ENCODE measurements at places on chromosomes 1 and 21.

- DNase-seq: no peak
Measured at GRCh38 chr21:45385549-45386050, 19.4 kb upstream of the COL18A1 start.

GRCh38 chr1:178048883-178049282 lies 45.0 kb upstream of the RASAL2 start:
- no peak for DNase-seq

DNA sequence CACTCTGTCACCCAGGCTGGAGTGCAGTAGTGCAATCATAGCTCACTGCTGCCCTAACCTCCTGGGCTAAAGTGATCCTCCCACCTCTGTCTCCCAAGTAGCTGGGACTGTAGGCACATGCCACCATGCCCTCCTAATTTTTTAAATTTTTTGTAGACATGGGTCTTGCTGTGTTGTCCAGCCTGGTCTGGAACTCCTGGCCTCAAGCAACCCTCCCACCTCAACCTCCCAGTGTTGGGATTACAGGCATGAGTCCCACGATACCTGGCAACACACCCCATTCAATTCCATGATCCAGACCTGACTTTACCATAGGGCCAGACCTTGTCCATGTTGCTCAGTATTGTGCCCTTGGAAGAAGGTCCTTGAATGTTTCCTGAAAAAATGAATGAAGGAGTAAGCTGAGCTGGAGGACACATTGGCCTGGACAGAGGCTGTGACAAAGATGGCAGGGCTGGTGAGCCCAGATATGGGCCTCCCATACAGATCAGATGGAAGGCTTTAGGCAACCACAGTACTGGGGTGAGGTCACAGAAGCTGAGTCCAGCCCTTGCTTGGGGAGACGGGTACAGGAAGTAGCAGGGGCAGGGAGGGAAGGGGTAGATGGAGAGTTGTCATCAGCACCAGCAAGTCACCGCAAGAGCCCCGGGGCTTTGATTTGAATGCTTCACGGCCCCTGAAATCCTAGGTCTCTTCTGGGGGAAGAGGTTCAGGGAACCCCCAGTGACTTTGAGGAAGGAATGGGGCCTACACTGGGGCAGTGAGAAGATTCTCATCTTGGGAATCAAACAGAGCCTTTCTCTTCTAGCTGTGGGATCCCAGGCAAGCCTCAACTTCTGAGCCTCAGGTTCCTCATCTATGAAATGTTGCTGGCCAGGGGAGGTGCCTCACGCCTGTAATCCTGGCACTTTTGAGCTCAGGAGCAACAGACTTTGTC lies 40.1 kb upstream of the DMBX1 start:
- DNase-seq: no peak

DNA sequence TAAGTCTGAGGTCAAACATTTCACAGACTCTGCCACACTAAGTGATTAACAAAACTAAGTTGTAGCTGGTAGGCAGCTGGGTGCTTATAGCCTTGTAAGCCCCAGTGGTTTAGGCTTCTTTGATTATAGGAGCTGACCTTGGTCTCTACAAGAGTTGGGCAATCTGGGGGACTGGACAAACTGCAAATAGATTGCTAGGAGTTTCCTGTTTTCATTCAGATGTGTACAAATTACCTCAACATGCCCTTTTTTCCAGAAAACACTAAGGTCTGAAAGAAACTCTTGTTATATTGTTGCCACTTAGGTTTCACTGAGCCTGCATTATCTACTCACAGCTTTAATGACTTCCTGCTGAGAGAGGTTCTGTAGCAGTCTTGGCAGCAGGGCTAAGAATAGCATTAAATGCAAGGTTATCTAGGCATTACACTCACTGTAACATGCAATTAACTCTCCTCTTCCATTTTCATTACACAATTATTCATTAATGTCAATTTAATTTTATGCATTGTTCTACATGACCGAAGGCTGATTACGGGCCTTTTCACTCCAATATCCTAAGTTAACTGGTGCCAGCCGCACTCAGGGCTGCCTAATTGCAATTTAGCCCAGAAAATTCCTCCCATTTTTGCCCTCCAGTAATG lies 314.0 kb downstream of the LMO4 start:
- DNase-seq: no peak

DNA sequence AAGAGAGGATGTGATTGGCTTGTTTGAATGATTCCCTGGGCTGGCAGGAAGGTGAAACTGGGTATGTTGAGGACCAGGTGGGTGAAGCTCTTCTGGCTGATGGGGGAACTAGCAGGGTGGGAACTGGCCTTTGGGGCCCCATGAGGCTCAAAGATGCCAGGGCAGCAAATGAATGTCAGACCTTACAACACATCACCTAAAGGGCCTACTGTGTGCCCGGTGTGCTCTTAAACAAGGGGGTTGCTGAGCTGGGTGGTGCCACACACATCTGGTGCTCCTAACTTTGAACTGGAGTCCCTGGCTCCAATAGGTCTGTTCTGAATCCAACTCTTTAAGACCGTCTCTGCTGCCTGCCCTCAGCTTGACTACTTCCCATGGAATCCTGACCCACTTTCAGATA lies 21.3 kb upstream of the HTR1D start:
- no peak for DNase-seq

- DNase-seq: no peak
Measured at GRCh38 chr1:241424480-241424971, 67.5 kb upstream of the RGS7 start.

- DNase-seq: no peak
Measured at GRCh38 chr1:28646040-28646439, 2.4 kb upstream of the RNU11 start.

DNA sequence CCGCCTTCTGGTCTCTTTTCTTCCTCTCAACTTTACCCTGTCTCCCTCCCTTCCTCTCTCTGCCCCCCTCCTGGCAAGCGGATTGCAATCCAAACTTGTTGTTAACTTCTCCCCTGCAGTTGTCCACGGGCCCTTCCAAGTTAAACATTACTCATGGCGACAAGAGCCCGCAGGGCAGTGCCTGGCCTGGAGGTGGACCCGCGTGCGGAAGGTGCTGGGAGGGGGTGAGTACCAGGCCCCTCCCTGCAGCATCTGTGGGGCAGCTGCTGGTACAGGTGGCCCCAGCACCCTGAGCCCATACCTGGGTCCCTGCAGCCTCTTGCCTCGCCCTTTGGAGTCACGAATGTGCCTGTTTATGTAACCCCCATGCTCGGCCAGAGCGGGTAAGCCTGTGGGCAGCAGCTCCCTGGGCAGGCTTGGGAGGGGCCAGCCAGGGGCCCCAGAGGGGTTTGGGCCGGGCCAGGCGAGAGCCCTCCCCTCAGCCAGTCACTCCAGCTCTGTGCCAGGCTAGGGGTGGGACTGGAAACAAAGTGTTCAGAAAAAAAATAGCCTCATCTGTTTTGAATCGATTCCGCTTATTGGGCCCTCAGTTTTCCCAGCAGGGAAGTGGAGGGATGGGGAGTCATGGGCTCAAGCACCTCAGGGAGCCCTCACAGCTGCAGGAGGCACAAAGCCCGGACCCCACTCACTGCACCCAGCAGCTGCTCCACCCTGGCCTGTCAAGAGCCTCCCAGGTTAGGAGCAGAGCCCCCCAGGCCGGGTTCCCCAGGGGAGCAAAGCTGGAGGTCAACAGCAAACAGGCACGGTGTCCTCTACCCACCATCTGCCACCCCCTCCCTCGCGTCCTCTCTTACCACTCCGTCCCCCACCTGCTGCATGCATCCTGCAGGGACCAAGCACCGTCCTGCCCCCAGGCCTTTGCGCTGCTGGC lies 14.0 kb upstream of the FAAP20 start:
- DNase-seq: no peak

GRCh38 chr1:162856260-162856659 lies 4.7 kb downstream of the CCDC190 start:
- DNase-seq: no peak

DNA sequence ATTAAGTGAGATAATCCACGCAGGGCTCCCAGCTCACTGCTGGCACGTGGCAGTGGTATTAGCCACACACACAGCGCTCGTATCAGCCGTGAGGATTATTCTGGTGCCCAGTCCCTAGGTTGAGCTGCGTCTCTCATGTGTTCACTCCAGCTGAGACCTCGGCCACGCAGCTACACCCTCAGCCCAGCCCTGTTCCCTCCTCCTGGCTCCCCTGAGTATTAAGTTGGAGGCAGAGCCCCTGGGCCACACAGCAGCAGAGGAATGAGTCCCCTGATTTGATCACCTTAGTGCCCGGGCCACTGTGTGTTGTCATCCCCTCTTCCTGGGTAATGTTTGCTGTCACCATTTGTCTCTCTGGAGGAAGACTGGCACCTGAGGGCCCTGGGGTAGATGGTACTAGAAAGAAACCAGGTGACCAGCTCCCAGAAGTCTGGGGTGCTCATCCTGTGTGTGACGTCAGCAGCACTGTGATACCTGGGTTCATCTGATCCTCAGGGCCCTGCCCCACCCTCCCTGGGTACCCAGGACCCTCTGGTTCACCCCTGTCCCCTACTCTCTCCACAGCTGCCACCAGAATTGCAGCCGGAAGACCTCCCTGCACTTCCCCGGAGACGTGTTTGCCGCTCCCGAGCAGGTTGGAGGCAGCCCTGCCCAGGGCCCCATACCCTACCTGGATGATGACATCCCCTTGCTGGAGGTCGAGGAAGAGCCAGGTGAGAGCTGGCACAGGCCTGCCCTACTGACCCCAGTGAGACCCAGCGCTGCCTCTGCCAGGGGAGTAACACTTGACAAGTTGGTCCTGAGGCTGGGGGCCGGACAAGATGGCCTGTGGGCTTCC lies 40.1 kb downstream of the DISP3 start:
- DNase-seq: no peak

- DNase-seq: no peak
Measured at GRCh38 chr1:163401211-163401610, 79.5 kb downstream of the NUF2 start.

- DNase-seq: no peak
Measured at GRCh38 chr1:109897259-109897955, 13.2 kb upstream of the CSF1 start.

DNA sequence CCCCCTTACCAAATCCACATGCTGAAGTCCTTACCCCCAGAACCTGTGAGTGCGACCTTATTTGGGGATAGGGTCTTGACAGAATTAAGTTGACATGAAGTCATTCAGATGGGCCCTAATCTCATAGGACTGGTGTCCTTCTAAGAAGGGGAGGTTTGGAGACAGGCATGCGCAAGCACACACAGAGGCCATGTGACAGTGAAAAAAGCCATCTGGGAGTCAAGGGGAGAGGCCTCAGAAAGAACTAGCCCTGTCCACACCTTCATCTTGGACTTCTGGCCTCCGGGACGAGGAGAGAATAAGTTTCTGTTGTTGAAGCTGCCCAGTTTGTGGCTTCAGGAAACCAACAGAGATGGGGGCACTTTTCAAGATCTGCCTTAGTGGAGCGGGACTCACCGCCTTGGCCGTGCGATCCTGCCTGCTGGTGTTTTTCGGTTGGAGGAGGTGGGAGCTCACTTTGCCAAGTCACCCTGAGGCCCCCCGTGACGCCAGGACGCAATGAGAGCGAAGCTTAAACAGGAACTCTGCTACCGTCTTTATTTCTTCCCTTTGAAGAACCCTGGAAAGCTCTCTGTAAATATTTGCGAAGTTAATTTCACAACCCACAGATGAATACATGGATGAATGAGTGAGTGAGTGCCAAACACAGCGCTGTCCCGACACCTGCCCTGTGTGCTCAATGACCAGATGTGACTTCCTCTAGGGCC lies 42.5 kb upstream of the C1orf174 start:
- DNase-seq: no peak

- no peak for DNase-seq
Measured at GRCh38 chr21:17693801-17694200, 81.1 kb upstream of the BTG3 start.

DNA sequence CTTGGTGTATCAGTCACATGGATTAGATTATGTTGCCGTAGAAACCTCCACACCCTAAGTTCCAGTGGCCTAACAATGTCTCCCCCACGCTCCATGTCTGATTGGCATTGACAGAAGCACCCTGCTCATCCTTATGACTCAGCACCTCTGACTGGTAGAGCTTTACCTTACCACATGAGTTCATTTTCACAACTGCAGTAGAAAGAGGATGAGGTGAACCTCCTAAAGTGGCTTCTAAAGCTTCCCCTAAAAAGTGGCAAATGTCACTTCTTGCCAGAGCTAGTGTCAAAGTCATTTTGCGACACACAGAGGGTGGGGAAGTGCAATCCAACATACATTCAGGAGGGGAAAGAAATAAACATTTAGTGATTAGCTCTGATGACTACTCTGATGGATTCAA lies 30.6 kb upstream of the LYPD8 start:
- no peak for DNase-seq

GRCh38 chr1:30376054-30376697 lies 347.2 kb downstream of the MATN1 start:
- DNase-seq: no peak

- no peak for DNase-seq
Measured at GRCh38 chr1:31704271-31705079, 658 bp upstream of the COL16A1 start.

DNA sequence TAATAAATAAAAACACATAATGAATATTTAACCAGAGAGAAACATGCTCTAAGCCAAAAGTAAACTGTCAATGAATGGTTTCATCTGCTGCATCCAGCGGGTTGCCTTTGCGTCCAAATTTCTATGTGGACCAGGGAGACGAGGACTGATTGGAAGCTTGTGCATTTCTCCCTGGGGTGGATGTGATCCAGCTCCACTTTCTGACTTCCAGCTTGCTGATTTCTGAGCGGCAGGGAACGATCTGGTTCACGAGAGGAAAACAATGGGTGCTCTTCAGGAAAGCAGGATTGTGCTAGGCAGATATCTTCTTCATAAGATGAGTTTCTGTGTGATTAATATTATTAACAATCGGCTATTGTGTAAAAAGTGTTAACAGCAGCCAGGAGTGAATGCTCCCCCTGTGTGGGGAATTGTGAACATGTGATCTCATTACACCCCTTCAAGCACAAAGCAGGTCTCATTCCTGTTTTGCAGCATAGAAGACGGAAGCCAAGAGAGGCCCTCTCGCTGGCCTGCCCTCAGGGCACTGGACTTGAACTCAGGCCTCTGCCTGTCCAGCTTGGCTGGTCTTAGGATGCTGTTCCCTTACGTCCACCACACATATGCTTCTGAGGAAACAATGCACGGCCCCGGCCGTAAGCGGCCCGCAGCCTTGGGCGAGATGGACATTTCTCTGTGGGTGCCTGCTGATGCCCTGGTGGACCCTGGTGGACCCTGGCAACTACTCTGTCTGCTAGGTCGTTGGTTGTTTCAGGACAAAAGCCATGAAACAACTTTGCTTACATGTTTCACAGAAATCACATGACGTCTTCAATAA lies 183.4 kb upstream of the C1orf174 start:
- DNase-seq: no peak

- DNase-seq: no peak
Measured at GRCh38 chr1:3689138-3689750, 36.9 kb downstream of the TP73 start.

DNA sequence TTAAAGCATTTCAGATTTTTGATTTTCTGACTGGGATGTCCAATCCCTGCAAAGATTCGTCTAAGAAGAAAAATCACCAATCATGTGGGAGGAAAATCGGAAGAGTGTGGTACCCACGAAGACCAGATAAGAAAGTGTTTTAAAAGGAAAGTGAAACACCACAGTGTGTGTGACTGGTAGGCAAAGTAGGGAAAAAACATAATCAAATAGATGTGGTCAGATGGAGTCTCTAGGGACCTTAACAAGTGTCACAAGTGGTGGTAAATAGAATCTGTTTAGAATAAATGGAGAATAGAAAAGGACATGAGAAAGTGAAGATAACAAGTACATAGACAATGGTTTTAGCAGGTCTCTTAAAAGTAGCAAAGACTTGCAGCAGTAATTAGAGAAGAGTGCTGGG lies 154.6 kb downstream of the SLC30A10 start:
- DNase-seq: no peak

Measured in GM12892 (cell line).